Naive B cell (primary cell): ENCODE measurements at places on chromosomes 6 and 20. TPM values are rescaled to one million over a fixed set of nuclear protein-coding genes. Genes with fewer than 3 reads are reported as not detected.

DNA sequence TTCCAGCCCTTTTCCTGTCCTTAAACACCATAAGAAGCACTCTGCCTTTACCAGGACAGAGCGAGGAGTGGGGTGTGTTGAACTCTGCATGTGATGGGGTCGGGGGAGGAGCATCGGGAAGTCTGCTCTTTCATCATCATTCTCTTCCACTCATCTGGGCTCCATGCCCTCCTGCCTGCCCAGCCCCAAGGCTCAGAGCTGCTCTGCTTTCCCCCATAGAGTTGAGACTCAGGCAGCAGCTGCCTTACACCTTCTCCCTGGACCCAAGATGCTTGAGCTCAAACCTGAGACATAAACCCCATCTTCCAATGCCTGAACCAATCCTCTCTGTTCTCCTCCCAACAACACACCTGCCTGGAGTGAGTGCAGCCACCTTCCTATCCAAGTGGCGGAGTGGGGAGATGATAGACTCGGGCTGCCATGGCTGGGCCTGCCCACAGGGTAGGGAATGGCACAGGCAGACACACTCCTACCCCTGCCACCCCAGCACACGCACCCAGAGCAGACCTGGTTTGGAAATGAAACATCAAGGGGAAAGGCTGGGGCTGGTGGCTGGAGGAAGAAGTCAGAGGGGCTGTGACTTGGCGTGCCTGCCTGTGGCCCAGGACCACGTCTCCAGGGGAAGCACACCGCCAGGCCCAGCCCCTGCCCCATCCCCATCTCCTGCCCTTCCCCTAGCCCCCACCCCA, 28.4 kb downstream of the TFEB start:
- DNase-seq: no peak

DNA sequence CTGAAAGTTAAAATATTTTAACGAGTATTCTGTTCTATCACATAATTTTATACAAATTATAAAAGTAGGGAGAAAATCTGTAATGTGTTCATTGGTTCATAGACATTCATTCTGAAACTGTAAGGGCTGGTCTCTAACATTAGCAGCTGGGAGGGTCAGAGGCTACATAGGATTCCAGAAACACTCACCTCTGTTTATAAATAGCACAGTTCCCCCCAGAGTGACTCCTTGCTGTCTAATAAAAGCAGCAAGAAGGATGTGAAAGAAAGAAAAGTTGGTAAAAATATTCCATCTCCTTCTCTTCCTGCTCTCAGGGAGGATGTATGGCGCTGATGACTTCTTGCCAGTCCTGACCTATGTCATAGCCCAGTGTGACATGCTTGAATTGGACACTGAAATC, 25.3 kb upstream of the NAA20 start:
- no peak for DNase-seq

- DNase-seq: no peak
Measured at GRCh38 chr6:56842686-56843475, 112.0 kb upstream of the BEND6 start.

GRCh38 chr6:22071270-22072041, 225.4 kb downstream of the PRL start:
- DNase-seq: no peak

DNA sequence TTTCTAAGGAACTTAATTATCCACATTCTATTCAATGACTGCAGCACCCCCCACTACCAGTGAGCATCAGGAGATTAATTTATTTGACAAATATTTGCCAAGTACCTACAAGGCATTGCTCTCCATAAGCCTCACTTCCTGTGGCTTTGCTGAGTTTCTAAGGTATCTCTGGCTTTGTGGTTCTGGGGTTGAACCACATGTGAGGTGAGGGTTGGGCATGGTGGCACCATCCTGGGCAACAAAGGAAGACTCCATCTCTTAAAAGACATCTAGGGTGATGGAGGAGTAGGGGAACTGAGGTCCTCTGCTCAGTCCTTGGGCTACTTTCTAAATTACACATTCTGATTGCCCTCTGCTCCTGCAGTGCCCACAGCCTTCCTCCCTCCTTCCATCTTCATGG, 25.5 kb upstream of the WFDC2 start:
- DNase-seq: no peak

GRCh38 chr6:54813892-54814291, 32.7 kb upstream of the FAM83B start:
- DNase-seq: no peak

DNA sequence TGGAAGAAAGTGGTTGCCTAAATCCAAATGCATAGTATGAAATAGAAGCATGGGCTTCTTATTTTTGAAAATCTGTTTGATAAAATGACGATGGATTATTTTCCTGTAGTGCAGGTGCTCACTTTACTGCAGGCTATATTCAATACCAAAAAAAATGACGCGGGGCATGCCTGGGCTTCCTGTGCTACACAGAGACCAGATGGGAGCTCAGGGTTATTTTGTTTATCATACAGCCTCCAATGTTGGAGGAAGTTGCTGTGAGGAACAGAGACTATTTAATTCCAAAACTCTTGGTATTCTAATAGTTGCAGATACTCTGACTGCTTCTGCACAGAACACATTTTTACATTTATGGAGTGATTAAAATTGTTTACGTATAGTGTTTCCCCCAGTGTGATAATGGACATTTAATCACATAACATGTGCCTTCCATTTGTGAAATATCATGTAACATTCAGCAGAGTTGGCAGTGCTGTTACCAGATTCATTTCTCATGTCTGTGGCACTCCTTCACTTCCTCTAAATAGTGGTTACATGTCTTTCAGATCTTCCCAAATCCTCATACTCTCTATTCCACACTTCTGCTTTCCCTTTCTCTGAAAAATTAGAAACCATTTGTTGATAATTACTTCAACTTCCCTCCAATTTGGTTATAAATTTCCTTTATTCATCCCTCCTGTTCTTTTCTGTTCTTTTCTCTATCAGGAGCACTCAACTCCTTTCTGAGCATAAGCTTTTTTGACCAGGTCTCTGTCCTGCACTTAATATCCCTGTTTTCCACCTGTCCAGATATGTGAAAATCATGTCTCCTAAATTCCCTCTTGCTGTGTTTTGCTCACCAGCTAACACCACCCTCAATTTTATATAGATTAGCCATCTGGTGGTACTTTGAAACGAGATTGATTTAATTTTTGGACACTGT, 121.6 kb downstream of the ADGRB3 start:
- no peak for DNase-seq

DNA sequence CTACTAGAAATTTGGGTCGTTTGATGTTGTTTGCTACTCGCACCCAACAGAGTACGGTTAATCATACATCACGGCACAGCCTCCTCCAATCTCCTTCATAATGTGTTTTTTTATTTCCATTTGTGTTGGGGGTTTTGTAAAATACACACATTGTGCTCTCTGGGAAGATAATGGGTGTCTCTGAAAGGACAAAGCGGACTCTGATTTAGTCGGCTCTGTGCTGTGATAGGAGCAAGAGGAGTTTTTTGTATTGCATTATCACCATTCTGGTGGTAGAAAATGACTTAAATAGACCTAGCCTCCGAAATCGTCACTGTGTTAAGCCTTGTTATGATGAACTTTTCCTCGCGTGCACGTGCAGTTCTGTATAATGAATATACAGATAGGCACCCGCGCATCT, 196.3 kb downstream of the CDH4 start:
- DNase-seq: no peak

DNA sequence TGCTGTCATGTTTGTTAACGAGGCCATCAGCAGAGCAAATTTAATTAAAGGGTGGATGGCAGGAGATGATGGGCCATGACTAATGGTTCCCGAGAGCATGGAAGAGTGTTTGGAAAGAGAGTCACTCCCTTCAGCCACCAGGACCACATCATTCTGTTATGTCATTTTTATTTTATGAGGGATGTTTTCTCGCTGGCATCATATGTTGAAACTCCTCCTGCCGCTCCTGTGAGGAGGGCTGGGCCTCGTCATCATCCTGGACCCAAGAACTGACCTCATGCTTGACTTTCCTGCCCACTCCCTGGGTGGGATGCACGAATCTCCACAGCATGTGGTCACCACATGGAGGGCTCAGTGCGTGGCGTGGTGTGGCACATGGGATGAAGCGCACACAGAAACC, 86.4 kb upstream of the FRMD1 start:
- no peak for DNase-seq

GRCh38 chr20:63178889-63179686, 36.8 kb downstream of the YTHDF1 start:
- DNase-seq: peak; percentile 72

GRCh38 chr6:133128191-133128590, 113.0 kb upstream of the EYA4 start:
- DNase-seq: no peak

DNA sequence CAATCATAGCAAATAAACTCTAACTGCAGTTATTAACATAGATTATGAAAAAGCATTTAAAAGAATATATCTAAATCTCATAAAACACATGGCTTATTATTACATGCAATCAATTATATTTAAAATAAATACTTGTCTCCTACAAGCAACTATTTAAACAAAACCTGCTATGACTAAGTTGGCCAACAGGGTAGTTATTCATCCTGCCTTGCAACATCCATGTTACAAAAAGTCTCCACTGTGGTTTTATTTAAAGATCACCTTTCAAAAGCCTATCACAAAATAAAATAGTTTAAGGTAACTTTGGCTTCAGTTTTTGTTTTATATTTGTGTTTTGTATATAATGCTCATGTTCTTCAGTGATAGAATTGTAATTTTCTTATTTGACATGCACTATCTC, 1127.0 kb upstream of the MAP3K7 start:
- DNase-seq: no peak

DNA sequence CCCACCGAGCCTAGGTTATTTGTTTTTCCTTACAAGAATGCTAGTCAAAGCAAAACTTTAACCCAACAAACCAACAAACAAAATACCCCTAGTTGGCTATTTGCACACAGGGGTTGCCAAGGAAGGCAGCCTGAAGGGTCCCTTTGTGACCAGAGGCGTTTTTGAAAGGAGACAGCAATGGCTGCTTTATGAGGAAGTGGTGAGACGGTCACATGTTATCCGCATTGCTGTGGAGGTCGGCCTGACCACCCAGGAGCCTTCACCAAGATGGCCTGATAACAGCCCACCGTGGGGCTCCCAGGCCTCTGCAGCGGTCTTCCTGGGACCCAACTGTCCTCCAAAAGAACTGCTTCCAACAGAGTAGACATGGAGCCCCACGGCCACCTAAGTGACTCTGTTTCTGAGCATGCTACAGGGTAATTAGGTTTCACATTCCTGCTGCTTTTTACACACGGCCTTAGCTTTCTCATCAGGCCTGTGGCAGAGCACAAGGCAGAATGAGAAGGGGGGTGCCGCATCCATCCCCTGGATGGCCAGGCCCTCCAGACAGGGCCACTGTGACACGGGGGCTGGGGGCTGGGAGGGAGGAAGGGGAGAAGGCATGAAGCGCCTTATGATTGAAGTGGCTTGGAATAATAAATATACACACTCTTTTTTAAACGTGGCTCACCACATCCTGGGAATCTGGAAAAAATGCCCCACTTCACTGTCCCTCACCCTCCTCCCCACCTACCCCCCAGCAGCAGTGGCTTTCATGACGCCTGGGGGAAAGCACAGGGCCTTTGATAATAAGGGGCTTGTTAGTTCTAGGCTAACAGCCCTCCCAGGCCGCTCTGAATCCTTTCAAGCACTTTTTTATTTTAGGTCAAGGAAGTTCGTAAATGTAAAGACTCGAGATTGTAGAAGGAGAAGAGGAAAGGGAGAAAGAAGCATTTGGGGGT, 86.0 kb downstream of the CLIC5 start:
- DNase-seq: no peak

- no peak for DNase-seq
Measured at GRCh38 chr6:37860226-37860839, 40.8 kb downstream of the ZFAND3 start.

GRCh38 chr20:32632461-32633354, 41.0 kb downstream of the C20orf203 start:
- DNase-seq: no peak

GRCh38 chr6:107539409-107539808, 49.5 kb downstream of the SOBP start:
- no peak for DNase-seq

DNA sequence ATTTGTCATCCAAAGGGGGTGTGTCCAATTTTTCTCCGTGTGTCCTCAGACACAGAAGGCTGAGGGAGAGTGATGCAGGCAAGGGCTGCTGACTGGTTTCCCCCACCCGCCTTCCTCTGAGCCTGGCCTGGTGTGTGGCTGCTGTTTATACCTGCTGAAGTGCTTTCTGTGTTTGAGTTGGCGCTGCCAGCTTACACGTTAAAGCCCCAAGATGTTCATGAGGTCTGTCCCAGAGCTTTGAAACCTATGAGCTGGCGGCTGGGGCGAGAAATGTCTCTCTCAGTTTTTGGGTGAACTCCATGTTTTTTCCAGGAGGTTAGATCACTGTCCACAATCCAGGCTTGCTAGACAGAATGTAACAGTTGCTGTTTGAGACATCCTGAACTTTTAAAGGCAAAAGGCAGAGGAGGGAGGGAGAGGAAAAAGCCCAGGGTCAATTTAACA, 69.0 kb upstream of the CCN2 start:
- no peak for DNase-seq

DNA sequence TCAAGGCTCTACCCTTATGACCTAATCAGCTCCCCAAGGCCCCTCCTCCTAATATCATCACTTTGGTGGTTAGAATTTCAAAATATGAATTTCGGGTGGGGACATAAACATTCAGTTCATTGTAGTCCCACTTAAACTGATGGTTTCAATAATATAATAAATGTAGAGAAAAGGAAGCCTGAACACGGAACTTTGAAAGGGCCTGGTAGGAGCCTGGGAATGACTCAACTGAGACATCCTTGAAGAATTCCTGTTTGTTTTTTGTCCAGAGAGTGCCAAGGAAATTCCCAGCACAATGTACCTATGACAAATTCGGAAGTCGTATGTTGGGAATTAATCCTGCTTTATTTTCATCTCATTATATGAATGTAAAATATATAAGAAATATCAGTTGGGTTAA, 457.9 kb downstream of the PLCB1 start:
- no peak for DNase-seq

DNA sequence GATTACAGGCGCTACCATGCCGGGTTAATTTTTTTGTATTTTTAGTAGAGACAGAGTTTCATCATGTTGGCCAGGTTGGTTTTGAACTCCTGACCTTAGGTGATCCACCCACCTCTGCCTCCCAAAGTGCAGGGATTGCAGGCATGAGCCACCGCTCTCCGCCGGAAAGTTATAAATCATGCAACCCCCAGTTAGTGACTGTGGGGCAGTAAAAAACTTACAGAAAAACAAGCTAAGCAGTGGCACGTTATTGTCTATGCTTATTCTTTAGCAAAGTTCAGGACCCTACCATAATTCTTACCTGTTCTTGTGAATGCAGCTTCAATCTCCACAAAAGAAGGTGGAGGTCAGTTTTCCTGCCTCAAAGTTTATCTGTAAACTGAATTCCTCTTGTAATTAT, 47.5 kb upstream of the BTN3A2 start:
- DNase-seq: no peak

- DNase-seq: no peak
Measured at GRCh38 chr6:113464960-113465359, 392.2 kb upstream of the MARCKS start.

Gene GPLD1
- 3.0 TPM for polyA plus RNA-seq

Gene MAP1LC3A
- 1.7 TPM for polyA plus RNA-seq

Gene EDN3
- not detected for polyA plus RNA-seq

Gene UST
- 5.6 TPM for polyA plus RNA-seq

Gene SIM1
- not detected for polyA plus RNA-seq

Gene HUS1B
- 2.2 TPM for polyA plus RNA-seq

Gene MACROD2
- 49.3 TPM for polyA plus RNA-seq
